NCI-H226 (cell line): ENCODE measurements at places on chromosomes 2 and 18.
A peak's percentile ranks its signal among the peaks of the same experiment; 100 is the strongest.

GRCh38 chr2:217340176-217340575 lies 480.3 kb upstream of the TNP1 start:
- DNase-seq: no peak

GRCh38 chr18:524466-524865 lies 24.0 kb upstream of the COLEC12 start:
- peak; percentile 56 for DNase-seq

DNA sequence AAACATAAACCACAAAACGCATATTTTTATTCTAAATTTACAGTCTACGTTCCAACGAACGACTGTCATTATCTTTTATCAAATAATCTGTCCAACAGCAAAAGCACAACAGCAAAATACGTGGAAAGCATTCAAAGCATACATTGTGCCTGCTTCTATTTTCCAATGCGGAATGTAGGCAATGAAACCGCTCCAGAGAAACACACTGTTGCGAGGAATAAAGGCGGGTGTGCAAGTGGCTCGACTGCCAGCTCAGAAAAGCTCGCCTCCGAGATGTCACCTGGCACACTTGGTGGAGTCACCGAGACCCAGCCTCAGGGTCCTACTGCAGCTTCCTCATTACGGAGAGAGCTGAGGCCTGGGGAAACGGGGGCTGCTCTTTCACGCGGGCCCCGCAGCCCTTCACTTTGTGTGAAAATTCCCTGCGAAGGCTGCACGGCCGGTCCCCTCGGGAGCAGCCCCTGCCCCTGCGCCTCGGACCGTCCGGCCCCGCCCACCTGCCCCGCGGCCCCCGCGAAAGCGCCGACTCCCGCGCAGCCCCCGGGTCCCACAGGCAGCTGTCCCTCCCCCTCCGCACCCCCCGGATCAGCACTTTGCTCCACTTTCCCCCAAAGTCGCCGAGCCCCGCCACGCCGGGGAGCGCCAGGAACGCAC lies 752 bp downstream of the MGAT4A start:
- DNase-seq: no peak

DNA sequence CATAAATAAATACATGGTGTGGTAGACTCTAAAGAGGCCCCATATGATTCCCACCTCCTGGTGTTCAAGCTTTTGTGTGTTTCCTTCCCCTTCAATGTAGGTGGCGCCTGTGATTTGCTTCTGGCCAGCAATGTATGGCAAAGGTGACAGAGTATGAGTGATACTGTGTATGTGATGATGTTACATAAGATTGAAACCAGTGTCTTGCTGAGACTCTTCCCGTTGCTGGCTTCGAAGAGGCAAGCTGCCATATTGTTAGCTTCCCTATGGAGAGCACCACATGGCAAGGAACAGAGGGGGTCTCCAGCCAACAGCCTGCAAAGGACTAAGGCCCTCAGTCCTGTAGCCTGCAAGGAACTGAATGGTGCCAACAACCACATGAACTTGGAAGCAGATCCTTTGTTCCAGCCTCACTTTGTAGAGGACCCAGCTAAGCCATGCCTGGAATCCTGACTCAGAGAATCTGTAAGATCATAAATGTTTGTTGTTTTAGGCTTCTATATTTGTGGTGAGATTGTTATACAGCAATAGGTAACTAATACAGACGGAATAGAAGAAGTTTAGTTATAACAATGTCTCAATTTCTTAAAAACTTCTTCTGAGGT lies 1.7 kb upstream of the SMAD4 start:
- DNase-seq: no peak

DNA sequence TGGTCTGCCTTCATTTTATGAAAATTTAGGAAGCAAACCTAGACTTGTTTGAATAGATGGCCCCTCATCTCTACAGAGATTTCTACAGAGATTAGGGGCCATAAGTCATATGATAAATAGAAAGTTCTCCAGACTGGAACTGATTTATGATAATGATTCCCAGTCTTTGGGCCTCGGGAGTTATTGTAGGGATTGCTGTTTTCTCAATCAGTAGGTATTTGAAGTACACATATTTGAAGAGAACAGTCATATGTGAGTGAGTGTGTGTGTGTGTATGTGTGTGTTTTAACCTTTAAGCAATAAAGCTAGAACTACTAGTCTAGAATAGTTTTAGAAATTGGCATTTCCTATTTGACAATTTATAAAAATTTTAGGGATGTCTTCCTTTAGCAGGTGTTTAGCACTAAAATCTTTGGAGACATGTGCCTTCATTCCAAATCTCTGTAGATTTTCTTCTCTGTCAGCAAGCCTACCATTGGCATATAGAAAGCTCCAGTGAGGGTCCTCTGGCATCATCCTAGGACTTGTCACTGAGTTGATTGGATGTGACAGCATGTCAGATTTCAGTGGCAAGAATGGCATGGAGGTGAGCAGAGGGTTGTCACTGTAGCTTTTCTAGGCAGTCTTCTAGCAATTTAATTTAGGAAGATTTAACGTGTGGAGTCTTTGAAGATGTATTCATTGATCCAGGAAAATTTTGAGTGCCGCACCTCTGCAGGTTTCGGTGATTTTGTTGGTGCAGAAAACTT lies 71.2 kb downstream of the MYO1B start:
- DNase-seq: no peak

DNA sequence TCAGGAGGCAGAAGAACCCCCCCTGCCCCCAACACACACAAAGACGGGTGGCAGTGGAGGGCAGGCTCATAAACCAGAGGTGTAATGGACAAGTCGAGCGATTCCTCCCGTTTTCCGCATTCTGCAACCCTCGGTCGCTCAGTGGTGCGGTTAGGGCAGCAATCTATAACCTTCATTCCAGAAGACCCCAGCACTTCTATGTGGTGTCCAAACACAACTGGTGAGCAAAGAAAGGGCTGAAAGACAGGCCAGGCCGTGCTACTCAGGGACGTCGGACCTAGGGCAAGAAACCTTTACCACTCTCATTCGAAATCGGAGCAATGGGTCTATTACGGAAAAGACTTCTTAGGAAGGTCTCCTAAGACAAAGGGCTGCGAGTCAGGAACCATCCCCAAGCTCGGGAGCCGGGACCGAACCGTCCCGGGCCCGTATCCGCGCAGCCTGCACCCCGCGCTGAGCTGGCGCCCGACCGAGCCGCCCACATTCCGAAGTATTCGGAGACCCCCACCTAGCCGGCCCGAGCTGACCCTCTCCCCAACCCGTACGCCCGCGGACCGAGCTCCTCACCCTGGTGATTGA lies 568 bp downstream of the ARL5A start:
- DNase-seq: no peak
